Tongue (tissue), 3 donors: ENCODE measurements at places on chromosomes 3 and 15.

- no peak for DNase-seq
Observed at GRCh38 chr3:144915202-144915601, 943.6 kb downstream of the DIPK2A start.

DNA sequence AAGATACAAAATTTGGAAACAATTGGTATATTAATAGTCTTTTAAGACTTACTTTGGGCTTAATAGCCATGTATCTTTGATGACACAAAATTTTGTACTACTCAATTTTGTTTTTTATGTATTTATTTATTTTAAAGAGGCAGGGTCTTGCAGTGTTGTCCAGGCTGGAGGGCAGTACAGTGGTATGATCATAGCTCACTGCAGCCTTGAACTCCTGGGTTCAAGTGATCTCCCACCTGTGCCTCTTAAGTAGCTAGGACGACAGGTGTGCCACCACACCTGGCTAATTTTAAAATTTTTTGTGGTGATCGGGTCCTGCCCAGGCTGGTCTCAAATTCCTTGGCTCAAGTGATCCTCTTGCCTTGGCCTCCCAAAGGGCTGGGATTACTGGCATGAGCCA, 6.5 kb downstream of the SPRED1 start:
- DNase-seq, result no peak

DNA sequence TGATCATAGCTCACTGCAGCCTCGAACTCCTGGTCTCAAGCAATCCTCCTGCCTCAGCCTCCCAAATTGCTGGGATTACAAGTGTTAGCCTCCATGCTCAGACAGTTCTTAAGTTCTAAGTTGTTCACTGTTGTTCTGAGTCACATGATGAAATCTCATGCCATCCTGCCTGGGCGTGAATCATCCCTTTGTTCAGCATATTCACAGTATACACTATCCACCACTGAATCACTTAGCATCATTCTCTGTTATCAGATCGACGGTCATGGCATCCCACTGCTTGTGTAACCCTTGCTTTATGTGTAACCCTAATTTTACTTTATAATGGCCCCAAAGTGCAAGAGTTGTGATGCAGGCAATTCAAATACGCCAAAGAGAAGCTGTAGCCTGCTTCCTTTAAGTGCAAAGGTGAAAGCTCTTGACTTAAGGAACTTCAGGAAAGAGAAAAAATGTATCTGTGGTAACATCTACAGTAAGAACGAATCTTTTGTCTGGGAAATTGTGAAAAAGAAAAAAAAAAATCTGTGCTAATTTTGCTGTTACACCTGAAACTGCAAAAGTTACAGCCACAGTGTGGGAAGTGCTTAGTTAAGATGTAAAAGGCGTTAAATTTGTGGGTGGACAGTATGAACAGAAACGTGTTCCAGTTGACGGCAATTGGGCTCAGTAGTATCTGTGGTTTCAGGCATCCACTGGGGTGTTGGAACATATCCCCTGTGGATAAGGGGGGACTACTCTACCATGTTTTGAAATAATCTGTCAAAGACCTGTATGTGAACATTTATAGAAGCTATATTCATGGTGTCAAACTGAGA, 80.6 kb downstream of the PCOLCE2 start:
- DNase-seq, result no peak

DNA sequence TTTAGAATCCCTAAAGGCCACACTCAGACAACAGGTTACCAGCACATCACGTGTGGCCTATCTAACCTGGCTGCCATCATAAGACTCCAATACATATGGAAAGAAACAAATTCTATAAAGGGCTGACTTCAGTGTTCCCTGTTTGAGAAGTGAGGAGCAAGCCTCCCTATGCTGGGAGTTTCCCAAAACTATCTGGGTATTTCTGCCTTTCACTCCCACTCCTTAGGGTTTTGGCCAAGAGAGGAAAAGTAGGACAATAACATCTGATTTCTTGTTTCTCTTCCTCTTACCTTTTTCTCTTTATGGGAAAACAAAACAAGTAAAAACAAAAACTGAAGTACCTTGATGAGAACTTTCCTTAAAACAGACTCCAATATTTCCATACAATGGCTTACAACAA, 121.5 kb upstream of the COL8A1 start:
- DNase-seq, result no peak

DNA sequence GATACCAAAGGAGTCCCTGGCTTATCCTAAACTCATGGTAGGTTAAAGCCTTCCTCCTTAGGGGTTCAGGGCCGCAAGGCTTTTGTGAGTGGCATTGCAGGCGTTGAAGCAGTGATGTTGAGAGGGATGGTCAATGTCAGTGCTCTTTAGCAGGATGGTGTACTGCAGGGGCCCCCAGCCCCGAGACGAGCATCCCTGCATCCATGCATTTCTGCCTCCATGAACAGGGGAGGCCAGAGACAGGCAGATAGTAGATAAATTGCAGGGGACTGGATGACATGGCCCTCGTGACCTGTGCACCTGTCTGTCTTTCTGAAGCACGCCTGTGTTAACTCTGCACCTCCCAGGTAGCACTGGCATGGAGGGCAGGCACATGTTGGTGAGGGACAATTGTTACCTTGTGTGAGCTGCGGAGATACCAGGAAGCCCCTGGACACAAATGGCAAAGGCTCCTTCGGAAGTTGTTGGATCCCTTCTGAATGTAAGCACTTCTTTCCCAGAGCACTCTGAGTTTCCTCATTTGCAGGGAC, 133.5 kb downstream of the SNRPN start:
- DNase-seq, result no peak

DNA sequence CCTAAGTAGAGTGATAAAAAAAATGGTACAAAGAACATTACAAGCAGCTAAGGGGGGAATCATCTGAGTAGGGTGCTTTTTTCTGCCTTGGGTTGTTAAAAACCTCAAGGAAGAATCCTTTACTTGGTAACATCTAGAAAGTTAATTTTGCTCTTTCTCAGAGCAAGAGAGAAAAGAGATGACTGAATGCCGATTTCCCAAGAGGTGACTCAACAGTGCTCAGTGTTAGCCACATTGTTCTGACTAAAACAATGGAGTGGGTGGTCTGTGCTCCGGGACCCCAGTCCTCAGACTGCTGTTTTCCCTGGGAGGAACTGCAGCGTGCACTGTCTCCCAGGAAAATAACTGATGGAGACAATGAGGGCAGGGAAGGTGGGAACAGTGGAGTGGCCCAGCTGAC, 41.1 kb upstream of the RASGRP1 start:
- no peak for DNase-seq

DNA sequence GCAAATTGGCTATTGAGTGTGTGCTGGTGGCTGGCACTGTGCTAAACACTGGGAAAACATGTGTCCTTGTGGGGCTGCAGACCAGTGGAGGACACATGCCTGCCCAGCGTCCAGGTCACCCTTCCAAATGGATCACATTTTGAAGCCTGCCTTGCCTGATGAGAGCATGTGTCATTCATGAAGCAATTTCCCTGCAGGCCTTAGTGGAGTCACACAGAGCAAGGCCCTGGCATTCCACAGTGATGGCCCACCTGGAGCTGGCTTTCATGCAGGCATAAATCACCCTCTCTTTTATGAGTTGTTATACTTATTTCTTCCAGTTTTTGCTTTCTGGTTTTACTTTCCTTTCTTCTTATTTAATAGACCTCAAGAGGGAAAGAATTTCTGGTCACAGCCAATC, 219.5 kb downstream of the EPHB1 start:
- DNase-seq, result no peak

DNA sequence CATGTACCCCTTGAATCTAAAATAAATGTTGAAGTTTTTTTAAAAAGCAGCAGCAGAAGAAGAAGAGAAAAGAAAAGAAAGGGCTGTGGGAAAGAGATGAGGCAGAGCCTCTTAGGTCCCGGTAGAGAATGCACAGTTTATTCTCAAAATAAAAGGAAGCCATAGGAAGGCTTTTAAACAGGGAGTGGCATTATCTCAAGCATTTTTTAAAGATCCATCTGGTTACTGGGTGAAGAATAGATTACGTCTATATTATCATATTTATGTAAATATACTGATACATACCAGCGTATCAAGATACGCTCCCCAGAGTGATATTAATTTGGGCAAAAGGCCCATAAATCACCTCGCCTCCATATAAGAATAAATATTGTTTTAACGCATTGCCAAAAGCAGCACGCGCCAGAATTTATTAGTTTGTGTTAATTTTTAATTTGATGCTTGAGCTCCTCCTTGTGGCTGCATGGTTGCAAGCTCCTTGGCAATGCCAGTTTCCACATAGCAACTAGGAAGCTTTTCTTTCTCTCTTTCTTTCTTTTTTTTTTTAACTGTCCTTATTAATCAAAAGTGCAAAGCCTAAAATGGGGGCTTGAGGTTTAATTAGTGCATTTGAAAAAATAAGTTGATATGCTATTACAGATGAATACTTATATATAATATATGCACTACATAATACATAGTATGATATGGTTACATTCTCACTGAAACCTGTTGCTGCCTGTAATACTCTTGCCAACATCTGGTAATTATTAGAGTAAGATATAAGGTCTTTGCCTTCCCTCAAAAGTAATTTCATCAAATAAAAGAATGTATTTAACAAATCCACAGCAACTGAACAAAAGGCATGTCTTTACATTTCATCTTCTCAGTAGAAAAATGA, 242.8 kb upstream of the UBE2E2 start:
- DNase-seq, result peak; percentile 88

GRCh38 chr15:35693286-35693685, 147.3 kb upstream of the DPH6 start:
- no peak for DNase-seq

DNA sequence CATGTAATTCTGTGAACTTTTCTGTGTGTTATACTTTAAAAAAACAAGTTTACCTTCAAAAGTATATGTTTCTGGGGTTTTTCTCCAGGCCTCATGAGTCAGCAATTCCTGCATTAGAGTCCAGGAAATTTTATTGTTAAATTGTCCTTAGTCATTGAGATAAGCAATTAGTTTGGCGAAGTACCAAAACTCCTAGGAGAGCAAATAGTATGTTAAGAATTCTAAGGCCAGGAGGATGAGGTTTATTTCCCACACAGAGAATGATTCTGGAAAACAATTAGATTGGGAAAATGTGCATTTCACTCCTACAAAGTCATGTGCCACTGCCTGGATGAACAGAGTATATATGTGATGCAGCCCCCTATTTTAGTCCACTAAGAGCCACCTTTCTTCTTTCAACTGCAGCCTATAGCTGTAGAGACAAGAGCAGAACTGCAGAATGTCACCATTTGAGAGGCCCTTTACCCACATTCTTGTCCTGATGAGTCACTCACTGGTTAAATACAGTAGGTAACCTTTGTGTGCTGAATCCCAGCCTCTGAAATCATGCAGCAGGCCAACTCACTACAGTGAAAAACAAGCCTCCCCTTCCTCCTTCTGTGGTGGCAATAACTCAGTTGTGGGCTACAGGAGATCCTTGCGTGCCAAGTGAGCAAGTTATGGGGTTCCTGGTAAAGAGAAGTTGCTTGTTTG, 452.8 kb upstream of the THBS1 start:
- DNase-seq, result peak; percentile 28

DNA sequence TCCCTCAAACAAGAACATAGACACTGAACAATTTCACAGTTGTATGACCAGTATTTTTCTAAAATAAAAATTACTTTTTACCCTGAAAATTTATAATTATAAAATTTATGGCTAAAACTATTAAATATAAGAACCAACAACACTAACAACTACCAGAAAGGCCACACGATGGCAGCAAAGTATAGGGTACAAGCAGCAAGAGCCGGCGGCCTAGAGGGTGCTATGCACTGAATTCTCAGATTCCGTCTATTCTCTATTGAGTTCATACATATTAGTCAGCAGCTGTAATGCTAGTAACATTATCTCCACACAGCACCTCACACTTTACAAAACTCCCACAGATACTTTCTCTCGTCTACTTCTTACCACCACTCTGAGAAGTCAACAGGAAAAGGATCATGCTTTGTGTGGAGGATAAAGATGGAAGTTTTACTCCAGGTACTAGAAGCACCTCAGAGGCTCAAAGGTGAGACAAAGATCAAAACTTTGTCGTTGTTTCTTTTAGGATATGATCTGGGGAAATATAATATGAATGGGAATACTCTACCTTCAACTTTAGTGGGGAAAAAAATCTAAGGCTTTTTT, 160.5 kb downstream of the FGF12 start:
- peak; percentile 91 for DNase-seq

DNA sequence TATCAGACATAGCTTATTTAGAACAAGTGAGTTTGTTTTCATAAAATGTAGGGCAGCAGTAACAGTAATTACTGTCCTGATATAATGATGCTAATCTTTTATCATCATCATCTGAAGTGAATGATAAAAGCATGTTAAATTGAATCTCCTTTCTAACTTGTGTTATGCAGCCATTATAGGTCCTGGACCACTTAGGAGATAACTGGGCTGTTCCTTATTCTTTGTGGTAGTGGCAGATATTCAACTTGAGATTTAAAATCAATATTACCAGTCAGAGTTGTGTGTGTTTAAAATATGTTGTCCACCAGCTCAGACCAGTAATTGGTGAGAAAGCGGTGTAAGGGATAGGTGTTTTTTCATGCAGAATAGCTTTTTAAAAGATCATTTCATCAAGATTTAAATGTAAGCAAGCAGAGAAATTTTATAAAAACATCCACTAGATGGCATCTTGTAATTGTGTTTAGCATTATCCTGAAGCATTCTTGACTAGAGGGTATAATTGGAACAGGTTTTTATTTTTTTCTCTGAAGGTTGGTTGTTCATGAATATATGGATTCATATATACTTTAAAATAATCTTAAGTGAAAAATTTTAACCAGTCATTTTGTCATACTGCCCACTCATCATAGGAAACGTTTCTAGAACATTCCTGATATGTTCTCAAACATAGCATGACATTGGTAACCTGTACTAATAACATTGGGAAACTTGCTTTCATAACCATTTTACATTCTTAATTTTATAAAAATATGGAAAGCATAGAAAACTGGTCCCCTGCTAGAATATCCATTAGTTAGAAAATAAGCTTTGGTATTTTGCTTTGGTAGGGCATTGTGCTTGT, 153.9 kb downstream of the BBX start:
- peak; percentile 38 for DNase-seq

GRCh38 chr15:81181220-81181619, 15.5 kb upstream of the IL16 start:
- no peak for DNase-seq

GRCh38 chr3:186933816-186934215, 3.5 kb downstream of the ST6GAL1 start:
- no peak for DNase-seq

- no peak for DNase-seq
Observed at GRCh38 chr3:176839901-176840300, 357.4 kb downstream of the TBL1XR1 start.

GRCh38 chr3:43102773-43103480, 3.0 kb downstream of the POMGNT2 start:
- DNase-seq, result peak; percentile 57

GRCh38 chr3:28726840-28727239, 378.2 kb upstream of the AZI2 start:
- DNase-seq, result no peak

GRCh38 chr3:19063936-19064335, 84.4 kb upstream of the KCNH8 start:
- DNase-seq, result no peak
